ENCODE measurements at places on chromosomes 13 and 19.
A peak's percentile ranks its signal among the peaks of the same experiment; 100 is the strongest.

- DNase-seq = no peak
These were observed 34.8 kb downstream of the ATP7B start for GRCh38 chr13:51976423-51976822.

- no peak for DNase-seq
These were observed 31.6 kb downstream of the MTRF1 start for GRCh38 chr13:41231786-41232185.

GRCh38 chr19:4266253-4267000, 12.6 kb upstream of the SHD start:
- no peak for DNase-seq

DNA sequence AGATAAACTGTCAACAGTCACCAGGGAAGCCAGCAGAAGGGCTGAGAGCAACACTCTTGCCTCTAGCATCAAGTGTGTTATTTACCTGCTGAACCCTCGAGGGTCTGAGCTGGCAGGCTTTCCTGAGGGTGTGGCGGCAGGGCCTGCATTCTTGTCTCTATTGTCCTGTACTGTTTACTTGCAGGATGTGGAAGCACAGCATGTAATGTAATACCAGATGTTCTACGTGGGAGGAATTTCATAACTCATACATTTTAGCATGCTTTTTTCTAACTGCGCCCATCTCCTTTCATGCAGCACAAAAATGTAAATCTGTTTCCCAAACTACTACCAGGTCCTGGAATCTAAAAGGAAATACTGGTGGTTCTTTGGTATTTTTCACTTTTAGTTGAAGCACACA, 153.1 kb downstream of the RGCC start:
- DNase-seq = no peak

DNA sequence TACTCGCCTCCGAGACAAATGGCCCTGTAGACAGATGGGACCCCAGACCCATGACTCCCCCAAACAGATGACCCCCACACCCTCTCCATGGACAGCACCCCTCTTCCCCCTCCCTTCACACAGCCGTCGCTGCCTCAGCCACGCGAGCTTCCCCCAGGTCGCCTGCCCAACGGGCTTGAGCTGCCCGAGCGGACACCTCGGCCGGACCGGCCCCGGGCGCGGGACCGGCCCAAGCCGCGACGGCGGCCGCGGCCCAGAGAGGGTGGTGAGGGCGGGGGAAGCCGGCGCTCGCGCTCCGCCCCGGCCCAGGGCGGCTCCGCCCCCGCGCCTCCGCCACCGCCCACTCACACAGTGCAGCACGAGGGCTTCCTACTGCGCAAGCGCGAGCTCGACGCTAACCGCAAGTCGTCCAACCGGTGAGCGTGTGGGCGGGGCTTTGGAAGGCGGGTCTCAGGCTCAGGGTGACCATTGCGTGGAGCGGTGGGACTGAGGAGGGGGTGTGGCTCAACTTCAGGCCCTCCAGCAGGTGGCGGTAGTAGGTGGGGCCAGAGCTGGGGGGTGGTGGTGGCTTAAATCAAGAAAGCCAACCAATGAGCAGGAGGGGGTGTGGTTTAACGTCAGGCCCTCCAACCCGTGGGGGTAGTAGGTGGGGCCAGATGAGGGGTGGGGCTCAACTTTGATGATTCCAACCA, 6.2 kb upstream of the SHKBP1 start:
- peak; percentile 100 for DNase-seq

- no peak for DNase-seq
These were observed 172.4 kb downstream of the KDM4B start for GRCh38 chr19:5141129-5141849.

- no peak for DNase-seq
These were observed 73.7 kb upstream of the SLC15A1 start for GRCh38 chr13:98826146-98826545.

DNA sequence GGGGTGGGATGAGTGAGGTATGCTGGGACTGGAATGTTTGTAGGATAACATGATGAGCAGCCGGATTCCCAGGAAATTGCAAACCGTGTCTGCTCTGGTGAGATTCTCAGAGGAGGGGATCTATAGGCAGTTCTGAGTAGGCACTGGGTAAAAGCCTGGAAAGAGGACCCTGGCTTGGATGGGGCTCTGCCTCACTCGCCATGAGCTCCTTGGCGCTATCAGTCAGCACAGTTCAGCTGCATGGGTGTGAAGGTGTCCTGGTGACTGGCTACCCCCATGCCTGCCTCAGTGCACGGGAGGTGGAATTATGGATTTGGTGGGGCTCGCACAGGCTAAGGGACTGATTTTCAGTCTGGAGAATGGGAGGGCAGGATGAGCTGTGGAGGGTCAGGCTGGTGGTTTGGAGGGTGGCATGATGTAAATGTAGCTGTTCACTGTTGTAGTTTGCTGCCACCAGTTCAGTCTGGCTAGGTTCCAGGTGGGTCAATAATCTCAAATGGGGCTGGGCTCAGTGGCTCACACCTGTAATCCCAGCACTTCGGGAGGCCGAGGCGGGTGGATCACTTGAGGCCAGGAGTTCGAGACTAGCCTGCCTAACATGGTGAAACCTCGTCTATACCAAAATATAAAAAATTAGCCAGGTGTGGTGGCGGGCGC, 9.2 kb upstream of the ZNF627 start:
- no peak for DNase-seq

DNA sequence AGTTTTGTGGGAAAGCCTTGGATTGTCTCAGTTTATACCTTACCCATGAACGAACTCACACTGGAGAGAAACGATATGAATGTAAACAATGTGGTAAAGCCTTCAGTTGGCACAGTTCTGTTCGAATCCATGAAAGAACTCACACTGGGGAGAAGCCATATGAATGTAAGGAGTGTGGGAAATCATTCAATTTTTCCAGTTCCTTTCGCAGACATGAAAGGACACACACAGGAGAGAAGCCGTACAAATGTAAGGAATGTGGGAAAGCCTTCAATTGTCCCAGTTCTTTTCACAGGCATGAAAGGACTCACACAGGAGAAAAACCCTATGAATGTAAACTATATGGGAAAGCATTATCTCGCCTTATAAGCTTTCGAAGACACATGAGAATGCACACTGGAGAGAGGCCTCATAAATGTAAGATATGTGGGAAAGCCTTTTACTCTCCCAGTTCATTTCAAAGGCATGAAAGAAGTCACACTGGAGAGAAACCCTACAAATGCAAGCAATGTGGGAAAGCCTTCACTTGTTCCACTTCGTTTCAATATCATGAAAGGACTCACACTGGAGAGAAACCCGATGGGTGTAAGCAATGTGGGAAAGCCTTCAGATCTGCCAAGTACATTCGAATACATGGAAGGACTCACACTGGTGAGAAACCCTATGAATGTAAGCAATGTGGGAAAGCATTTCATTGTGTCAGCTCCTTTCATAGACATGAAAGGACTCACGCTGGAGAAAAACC, 7.5 kb upstream of the ZNF440 start:
- DNase-seq = no peak

GRCh38 chr13:58495668-58496067, 864.1 kb downstream of the PCDH17 start:
- no peak for DNase-seq

DNA sequence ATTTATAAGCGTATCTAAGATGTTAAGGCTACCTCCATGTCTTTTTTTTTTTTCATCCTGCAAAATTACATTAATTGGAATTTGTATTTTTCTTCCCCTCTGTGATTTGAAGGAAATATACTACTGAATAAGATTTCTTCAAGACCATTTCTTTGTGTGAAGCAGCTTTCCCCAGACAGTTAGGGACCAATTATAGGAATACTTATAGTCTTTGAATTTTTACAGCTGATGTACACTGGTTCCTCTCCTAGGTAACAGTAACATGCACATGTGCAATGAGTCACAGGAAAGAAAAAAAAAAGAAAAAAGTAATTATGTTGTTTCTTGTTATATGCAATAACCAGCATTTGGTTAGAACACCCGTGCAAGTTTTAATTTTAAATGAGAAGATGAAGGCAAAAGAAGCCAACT, 82.0 kb downstream of the PCDH9 start:
- DNase-seq = peak; percentile 0

GRCh38 chr19:4914736-4915501, 5.6 kb downstream of the UHRF1 start:
- DNase-seq = peak; percentile 77

GRCh38 chr19:16197188-16197621, 506 bp upstream of the AP1M1 start:
- peak; percentile 54 for DNase-seq

- no peak for DNase-seq
These were observed at the start of gene SPACA6 for GRCh38 chr19:51693260-51693659. TSS of gene SPACA6 (plus strand) at chr19:51693330. CDS start at chr19:51693527, 197 bp downstream.

- no peak for DNase-seq
These were observed 26.6 kb downstream of the CD70 start for GRCh38 chr19:6564393-6564792.

Measured in HS-27A (cell line).